ENCODE measurements at places on chromosomes 1 and 21.

DNA sequence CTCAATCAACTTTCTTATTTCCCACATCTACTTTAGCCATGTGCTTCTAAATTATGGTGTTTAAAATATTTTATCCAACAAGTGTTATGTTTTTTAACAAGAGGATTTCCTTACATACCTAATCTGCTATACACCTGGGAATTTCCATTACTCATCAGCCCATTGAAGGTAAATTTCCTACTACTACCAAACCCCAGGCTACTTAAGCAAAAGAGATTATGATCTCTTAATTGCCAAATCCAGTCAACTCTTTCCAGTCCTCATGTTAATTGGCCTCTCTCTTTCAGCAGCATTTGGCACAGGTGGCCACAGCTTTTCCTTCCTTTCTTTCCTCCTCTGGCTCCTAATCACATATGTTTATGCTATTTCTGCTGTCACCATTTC lies 5.1 kb upstream of the C1orf162 start:
- no peaks in the 10 kb centered on the region for H3K27me3 ChIP-seq
- peaks cover 11% of the 10 kb centered on the region for H3K4me1 ChIP-seq
- no peak for DNase-seq
- no peak overlapping the region for H3K4me3 ChIP-seq
- no peaks in the 10 kb centered on the region for H3K36me3 ChIP-seq
- H3K27ac ChIP-seq: no peak overlapping the region

- no peak overlapping the region for H3K4me3 ChIP-seq
- no peak for DNase-seq
- H3K27me3 ChIP-seq: peaks cover 25% of the 10 kb centered on the region
- no peak overlapping the region for H3K27ac ChIP-seq
- H3K36me3 ChIP-seq: no peaks in the 10 kb centered on the region
These were observed 497.4 kb downstream of the DISC1 start for GRCh38 chr1:232123775-232124659.

- H3K27ac ChIP-seq: peak overlapping the region; percentile 77
- no peaks in the 10 kb centered on the region for H3K27me3 ChIP-seq
- DNase-seq: no peak
These were observed 4.4 kb downstream of the NME7 start for GRCh38 chr1:169363046-169363730.

DNA sequence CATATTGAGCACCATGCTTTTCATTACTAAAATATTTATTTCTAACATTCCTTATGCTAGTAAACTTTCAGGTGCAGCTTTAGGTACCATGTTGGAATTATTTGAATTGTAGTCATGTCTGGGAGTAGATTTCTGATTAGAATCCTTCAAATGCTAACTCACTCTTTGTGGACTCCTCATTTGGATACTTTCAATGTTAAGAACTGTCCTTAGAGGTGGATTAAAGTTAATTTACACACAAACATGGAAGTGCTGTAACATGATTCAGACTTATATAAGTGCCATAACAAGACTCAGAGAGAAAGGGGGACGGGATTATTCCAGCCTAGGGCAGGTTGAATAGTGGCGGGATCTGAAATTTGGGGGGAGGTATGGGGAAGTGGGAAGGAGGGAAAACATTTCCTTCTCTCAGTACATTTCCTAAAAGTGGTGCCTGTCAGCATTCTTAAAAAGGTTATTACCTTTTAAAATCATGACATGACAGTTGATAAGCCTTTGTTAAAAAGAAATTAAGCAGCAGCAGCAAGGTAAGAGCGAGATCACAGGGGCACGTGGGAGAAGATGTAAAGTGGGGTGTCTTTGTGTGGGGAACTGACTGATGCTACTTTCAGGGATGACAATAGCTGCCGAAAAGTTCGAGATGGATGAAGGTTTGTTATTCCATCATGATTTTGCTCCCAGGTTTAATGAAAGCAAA lies 44.4 kb downstream of the HHAT start:
- H3K4me3 ChIP-seq: no peak overlapping the region
- H3K36me3 ChIP-seq: peaks cover 16% of the 10 kb centered on the region
- DNase-seq: no peak

DNA sequence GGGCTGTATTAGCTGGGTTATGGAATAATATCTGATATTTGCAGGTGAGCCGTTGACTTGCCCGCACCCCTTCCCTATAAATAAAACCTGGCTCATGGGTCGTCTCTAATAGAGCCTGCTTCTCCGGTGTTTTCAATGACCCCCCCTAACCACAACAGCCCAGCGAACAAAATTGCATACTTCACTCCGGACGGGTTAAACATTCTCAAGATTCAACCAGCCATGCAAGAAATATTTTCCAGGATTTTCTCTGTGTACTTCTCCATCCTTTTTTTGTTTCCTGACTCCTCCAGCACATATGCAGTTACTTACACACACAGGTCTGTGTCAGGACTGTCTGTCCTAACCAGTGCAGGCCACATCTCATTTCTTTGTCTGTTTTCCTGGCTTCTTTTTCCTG lies 267.7 kb downstream of the ZNF648 start:
- no peaks in the 10 kb centered on the region for H3K4me1 ChIP-seq
- H3K27me3 ChIP-seq: peaks cover 37% of the 10 kb centered on the region
- H3K4me3 ChIP-seq: no peak overlapping the region
- DNase-seq: no peak
- no peak overlapping the region for H3K27ac ChIP-seq
